Spinal cord (tissue), 10 donors: ENCODE measurements at places on chromosomes 12 and 14.

GRCh38 chr12:54033106-54033979 is 493 bp downstream of the HOXC5 start:
- no peak for DNase-seq

GRCh38 chr14:86799244-86799647 is 1193.7 kb downstream of the GALC start:
- DNase-seq, result no peak

DNA sequence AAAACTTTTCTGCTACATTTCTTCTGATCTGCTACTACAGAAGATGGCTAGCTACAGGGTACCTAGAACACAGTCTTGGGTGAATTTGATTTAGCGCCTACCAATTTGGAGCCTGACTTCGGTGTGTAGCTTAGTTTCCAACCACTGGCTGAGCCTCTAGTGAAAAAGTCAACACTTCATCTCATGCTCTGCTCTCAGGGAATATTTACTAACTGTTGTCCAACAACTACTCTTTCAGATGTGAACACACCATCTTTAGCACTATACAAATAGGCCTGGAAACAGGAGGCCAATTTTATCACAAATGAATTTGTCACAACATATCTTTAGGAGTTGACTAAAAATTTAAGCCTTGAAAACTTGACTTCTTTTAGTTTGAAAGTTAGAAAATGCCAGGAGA is 167.9 kb downstream of the NELL2 start:
- DNase-seq, result no peak

DNA sequence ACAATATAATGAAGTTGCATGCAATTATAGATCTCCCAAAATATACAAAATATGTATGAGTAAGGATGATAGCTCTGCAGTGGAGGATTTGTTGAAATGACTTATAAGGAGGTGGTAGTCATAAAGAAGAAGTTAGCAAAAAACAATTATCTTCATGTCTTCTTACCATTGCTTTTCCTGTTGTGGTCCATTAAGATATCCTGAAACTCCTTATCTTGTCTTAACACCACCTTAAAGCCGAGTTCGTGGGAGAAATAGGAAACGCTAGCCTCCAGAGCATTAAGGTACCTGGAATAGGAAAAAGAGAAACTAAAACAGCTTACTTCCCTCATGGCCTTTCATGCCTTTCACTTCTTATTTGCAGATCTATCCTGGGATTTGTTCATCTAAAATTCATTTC is 15.2 kb downstream of the GUCY2C start:
- DNase-seq, result no peak

DNA sequence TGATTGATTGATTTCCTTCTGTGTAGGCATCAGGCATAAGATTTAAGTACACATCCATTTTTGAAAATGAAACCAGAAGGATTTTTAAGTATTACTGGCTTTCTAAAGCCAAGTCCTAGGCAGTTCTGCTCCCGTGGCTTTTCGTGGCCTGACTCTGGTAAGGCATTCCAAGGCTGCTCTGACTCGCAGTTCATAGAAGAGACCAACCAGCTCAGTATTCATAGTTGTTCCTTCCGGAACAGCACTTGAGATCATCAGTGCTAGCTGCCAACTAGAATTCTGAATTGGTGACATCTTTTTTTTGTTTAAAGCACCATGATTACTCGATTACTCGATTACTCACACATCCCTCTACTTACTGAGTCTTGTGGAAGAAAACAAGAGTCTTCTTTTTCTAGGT is 25.9 kb downstream of the SUDS3 start:
- no peak for DNase-seq

GRCh38 chr12:76444408-76444984 is 96.3 kb upstream of the BBS10 start:
- no peak for DNase-seq

DNA sequence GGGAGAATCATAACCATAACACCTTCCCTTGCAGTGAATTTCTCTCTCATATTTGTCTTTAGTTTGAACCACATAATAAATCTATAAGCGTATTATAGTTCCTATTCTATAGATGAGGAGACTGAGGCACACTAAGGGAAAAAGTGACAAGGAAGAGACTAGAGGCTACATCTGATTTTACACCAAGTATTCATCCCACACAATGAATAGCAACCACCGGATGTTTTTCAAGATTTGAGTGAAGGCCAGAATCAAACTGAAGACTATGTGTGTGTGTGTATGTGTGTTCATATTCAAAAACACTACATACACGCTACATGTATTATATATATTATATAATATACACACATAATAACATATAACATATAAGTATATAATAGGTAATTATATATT is 4.7 kb downstream of the ASB2 start:
- DNase-seq, result no peak

DNA sequence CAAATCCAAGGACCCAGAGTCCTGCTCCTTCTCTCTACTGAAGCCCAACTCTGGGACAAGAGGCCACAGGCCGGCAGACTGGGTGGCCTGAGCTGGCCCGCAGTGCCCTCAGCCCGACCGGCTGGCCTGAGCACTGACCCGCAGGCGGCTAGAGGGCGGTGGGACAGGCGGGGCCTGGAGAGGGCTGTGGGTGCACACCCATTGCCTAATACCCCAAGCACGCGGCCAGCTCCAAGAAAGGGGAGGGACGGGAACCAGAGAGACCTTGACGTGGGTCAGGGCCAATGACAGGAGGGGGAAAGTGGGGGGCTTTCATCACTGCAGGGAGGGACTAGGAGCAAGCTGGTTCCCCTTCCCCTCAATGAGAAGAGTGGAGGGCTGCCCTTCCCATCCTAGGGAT is 2.0 kb upstream of the WNT10B start:
- no peak for DNase-seq

DNA sequence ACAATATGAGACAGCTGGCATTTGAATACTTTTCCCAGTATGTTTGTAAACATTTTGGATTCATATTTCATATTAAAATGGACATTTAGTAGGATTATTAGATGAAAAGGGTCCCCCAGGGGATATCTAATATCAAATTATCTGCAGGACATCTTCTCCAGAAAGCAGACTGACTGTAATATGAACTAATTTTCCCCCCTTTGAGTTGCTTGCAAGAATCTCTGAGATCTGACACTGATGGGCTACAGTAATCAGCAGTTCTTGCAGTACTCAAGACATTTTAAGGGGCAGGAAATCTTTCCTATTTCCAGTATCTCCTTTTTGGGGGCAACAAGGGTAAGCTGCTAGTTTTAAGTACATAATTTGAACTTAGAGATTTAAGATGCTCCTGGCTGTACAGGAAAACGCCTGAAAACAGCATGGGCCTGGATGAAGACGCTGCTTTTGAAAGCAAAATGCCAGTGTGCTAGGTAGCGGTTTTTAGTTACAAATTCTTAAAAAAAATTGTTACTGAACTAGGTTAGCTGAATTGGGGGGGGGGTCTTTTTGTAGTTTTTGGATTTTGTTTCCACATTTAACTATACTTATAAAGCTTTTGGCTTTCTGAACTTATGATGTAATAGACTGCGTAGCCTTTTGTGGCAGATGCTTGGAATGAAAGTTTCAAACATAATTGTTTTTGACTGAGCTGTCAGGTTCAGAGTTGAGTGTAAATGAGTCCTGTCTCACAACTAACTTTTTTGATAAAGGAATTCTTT is 2.2 kb downstream of the FRMD6 start:
- DNase-seq, result no peak

DNA sequence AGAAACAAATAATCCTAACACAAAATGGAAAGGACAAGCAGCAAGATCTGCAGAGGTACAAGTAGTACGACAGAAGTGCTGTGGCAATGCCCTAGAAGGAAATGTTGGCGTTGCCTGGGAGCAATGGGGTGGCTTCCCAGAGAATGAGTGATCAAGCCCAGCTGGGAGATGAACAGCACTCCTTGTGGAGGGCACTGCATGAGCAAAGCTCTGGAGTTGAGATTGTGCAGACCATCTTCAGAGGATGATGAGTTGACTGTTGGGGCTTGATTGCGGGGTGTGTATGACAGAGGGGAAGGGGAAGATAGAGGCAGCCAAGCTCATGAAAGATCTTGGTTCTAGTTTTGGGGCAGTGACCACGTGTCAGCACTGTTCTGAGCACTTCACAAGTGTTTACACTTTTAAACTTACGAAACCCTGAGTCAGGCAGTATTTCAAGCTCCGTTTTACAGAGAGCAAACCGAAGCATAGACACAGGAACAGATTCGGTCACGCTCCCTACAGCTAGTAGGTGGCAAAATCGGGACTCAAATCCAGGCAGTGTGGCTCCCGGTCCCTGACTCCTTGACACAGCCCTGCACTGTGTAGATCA is 127.2 kb upstream of the LHX5 start:
- DNase-seq, result no peak

- no peak for DNase-seq
These were observed 505 bp upstream of the HEBP1 start for GRCh38 chr12:13000616-13000924.

GRCh38 chr12:124660851-124661250 is 93.4 kb upstream of the NCOR2 start:
- peak; percentile 92 for DNase-seq
